HAP-1 (cell line): ENCODE measurements at places on chromosomes 3 and 15.
A peak's percentile ranks its signal among the peaks of the same experiment; 100 is the strongest.

GRCh38 chr3:62421207-62421606, 47.9 kb upstream of the FEZF2 start:
- peak; percentile 46 for DNase-seq

GRCh38 chr3:157447026-157447694, 10.5 kb downstream of the PTX3 start:
- peak; percentile 12 for DNase-seq

GRCh38 chr3:44628716-44629115, 3.9 kb downstream of the ZNF197 start:
- DNase-seq, result no peak

DNA sequence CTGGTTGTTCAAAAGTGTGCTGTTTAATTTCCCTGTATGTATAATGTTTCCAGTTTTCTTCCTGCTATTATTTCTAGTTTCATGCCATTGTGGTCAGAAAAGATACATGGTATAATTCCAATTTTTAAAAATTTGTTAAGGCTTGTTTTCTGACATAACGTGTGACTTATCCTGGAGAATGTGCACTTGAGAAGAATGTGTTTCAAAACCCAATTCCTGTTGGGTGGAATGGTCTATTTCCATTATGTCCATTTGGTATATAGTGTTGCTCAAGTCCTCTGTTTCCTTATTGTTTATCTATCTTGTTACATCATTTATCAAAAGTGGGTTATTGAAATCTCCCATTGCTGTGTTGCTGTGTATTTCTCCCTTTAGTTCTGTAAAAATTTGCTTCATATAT, 215.4 kb downstream of the GREM1 start:
- DNase-seq, result no peak
